ENCODE measurements at places on chromosomes 4 and X. TPM values are rescaled to one million over a fixed set of nuclear protein-coding genes. Genes with fewer than 3 reads are reported as not detected.

Gene TEX11
- not detected for total RNA-seq

- DNase-seq, result no peak
- H3K4me1 ChIP-seq, result no peaks in the 10 kb centered on the region
- H3K27me3 ChIP-seq, result no peaks in the 10 kb centered on the region
- H3K36me3 ChIP-seq, result peaks cover 2% of the 10 kb centered on the region
Measured at GRCh38 chr4:151489462-151490203, 80.7 kb downstream of the FHIP1A start.

DNA sequence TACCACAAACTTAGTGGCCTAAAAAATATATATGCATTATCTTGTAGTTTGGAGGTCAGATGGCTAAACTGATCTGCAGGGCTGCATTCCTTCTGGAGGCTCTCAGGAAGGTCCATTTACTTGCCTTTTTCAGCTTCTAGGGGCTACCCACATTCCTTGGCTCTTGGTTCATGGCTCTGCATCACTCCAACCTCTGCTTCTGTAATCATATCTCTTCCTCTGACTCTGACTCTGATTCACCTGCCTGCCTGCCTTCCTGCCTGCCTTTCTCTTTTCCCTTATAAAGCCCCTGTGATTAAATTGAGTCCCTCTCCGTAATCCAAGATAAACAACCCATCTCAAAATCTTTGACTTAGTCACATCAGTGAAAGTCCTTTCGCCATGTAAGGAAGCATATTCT is 25.0 kb upstream of the FRMPD4 start:
- DNase-seq, result no peak
- H3K36me3 ChIP-seq, result no peaks in the 10 kb centered on the region
- no peaks in the 10 kb centered on the region for H3K27me3 ChIP-seq
- H3K4me1 ChIP-seq, result no peaks in the 10 kb centered on the region
- no peak overlapping the region for H3K4me3 ChIP-seq
- no peak overlapping the region for H3K27ac ChIP-seq

DNA sequence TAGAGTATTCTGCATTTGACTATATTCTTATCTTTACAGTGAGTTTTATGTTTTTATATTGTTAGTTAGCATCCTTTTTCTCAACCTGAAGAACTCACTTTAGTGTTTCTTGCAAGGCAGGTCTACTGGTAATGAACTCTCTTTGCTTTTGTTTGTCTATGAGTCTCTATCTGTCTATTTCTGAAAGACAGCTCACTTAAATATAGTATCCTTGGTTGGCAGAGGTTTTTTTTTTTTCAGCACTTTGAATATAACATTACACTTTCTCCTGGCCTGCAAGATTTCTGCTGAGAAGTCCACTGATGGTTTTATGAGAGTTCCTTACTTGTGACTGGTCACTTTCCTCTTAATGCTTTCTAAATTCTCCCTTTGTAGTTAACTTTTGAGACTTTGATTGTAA is 32.8 kb upstream of the C4orf54 start:
- no peaks in the 10 kb centered on the region for H3K27me3 ChIP-seq
- no peaks in the 10 kb centered on the region for H3K4me1 ChIP-seq
- H3K27ac ChIP-seq, result no peak overlapping the region
- H3K36me3 ChIP-seq, result no peaks in the 10 kb centered on the region
- DNase-seq, result no peak

- H3K27ac ChIP-seq, result no peak overlapping the region
- H3K36me3 ChIP-seq, result no peaks in the 10 kb centered on the region
- no peak overlapping the region for H3K4me3 ChIP-seq
- H3K4me1 ChIP-seq, result no peaks in the 10 kb centered on the region
Measured at GRCh38 chrX:9378980-9379696, 85.7 kb upstream of the TBL1X start.

- no peaks in the 10 kb centered on the region for H3K36me3 ChIP-seq
- H3K4me1 ChIP-seq, result no peaks in the 10 kb centered on the region
- H3K27ac ChIP-seq, result no peak overlapping the region
- no peak overlapping the region for H3K4me3 ChIP-seq
- DNase-seq, result no peak
Measured at GRCh38 chr4:62449538-62449937, 1249.4 kb downstream of the ADGRL3 start.

GRCh38 chr4:94370533-94371254 is 28.1 kb upstream of the HPGDS start:
- no peaks in the 10 kb centered on the region for H3K4me1 ChIP-seq
- H3K4me3 ChIP-seq, result no peak overlapping the region
- peaks cover 34% of the 10 kb centered on the region for H3K27me3 ChIP-seq
- DNase-seq, result no peak
- no peaks in the 10 kb centered on the region for H3K36me3 ChIP-seq

- no peak for DNase-seq
- peaks cover 30% of the 10 kb centered on the region for H3K27me3 ChIP-seq
- H3K4me3 ChIP-seq, result no peak overlapping the region
- no peak overlapping the region for H3K27ac ChIP-seq
- H3K36me3 ChIP-seq, result no peaks in the 10 kb centered on the region
Measured at GRCh38 chr4:7140692-7141069, 51.7 kb upstream of the SORCS2 start.

DNA sequence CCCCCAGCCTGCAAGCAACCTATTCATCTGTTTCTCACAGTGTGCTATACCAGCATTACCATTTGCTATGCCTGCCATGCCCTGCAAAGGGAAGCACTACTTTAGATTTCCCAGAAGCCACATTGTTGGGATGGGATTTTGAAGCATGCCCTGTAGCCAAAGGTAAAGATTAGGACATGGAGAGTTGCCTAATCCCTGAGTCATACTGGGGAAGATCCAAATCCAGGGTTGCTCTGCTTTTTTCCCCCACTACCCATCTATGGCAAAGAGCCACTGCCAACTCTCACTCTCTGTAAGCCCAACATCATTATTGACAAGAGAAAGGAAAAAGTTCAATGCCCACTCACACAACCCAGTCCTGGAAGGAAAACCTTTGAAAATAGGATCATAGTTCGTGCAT is 36.7 kb upstream of the TMEM164 start:
- no peak overlapping the region for H3K4me3 ChIP-seq
- no peak overlapping the region for H3K27ac ChIP-seq
- no peaks in the 10 kb centered on the region for H3K4me1 ChIP-seq

DNA sequence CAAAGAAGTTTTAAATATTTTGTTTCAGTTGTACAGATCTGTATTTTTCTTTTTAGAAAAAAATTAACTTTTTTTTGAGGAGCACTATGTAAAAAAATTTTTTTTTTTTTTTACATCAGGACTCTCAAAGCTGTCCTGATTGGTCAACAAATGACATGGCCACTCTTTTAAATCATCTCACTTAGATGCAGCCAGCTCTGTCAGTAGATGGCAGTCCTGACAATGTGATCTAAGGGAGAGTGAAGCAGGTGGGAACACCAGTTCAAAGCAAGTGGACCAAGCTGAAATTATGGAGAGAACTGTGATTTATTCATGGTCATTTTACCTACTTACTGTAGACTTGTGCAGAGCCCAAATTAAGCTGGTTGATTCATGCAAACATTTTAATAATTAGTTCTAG is 174.7 kb upstream of the GPRIN3 start:
- H3K36me3 ChIP-seq, result no peaks in the 10 kb centered on the region
- DNase-seq, result no peak
- H3K27ac ChIP-seq, result no peak overlapping the region
- no peaks in the 10 kb centered on the region for H3K27me3 ChIP-seq
- no peaks in the 10 kb centered on the region for H3K4me1 ChIP-seq

GRCh38 chr4:165364452-165365080 is 14.2 kb upstream of the CPE start:
- no peak for DNase-seq
- H3K27me3 ChIP-seq, result peaks cover 37% of the 10 kb centered on the region

GRCh38 chrX:151754047-151754429 is 19.5 kb downstream of the CNGA2 start:
- no peak overlapping the region for H3K4me3 ChIP-seq
- H3K4me1 ChIP-seq, result no peaks in the 10 kb centered on the region
- DNase-seq, result no peak
- H3K36me3 ChIP-seq, result no peaks in the 10 kb centered on the region

Gene BRS3
- not detected for total RNA-seq

GRCh38 chr4:54945838-54946237 is 179.6 kb downstream of the KDR start:
- H3K27me3 ChIP-seq, result no peaks in the 10 kb centered on the region
- peak overlapping the region; percentile 97 for H3K27ac ChIP-seq
- no peak for DNase-seq
- H3K36me3 ChIP-seq, result no peaks in the 10 kb centered on the region
- peaks cover 24% of the 10 kb centered on the region for H3K4me1 ChIP-seq

- no peak for DNase-seq
- H3K27ac ChIP-seq, result no peak overlapping the region
- H3K4me3 ChIP-seq, result no peak overlapping the region
- no peaks in the 10 kb centered on the region for H3K27me3 ChIP-seq
- peaks cover 3% of the 10 kb centered on the region for H3K4me1 ChIP-seq
Measured at GRCh38 chr4:3322059-3322550, 29.3 kb downstream of the RGS12 start.

Gene RHOXF2B
- total RNA-seq, result not detected

DNA sequence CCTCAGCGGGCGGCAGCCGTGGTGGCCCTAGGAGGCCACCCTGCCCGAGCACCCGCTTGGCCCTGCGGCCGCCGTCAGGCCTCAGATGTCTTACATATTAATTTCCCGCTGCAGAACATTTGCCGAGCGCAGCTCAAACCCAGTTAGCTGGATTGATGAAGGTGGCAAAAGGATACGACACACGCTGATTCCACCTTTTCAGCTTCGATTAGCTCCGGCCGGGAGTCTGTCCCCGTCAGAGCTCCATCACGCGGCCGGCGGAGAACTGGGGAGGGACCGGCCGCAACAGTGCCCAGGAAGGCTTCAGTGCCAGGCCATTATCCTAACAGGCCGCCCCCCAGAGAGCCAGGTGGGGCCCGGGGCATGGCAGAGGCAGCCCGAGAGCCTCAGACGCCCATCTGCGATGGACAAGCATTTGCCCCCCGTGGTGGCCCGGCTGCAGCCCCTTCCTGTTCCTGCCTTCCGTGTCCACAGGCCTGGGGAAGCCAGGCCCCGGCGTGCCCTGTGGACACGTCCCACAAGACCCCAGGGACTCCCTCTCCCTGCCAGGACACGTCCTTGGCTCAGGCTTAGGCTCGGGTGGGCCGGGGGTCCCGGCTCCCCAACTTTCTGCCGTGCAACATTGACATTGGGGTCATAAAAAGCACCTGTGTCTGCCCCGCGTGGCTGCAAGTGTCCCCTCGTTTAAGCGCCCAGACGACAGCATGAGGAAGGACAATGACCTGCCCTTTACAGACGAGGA is 133.8 kb upstream of the NKX1-1 start:
- peaks cover 6% of the 10 kb centered on the region for H3K27me3 ChIP-seq
- H3K4me3 ChIP-seq, result no peak overlapping the region
- peaks cover 6% of the 10 kb centered on the region for H3K4me1 ChIP-seq
- no peak for DNase-seq

DNA sequence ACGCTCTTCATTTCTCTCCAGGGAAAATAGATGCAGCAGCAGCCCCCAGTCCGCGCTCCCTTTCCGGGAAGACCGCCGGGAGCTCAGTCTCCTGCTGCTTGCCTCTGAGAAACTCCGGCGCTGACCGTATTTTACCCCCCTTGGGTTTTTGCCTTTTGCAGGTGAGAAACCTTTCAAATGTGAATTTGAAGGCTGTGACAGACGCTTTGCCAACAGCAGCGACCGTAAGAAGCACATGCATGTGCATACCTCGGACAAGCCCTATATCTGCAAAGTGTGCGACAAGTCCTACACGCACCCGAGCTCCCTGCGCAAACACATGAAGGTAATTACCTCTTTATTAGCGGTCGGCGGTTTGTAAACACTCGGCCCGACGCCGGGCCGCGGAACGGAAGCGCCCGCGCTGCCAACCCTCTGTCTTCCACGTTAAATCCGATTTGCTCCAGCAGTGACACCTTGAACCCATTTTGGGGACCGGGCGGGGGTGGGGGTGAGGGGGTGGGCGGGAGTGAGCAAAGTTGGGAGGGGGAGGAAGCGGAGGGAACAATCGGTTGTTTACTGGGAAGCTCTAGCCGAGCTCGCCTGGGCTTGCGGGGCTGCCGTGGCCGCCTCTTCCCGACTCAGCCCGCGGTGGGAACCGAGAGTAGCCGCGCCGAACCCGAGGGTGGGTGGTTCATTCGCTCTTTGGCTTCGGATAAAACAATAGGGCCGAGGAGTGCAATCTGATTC is 3.0 kb downstream of the ZIC3 start:
- H3K4me3 ChIP-seq, result peak overlapping the region; percentile 47
- peaks cover 36% of the 10 kb centered on the region for H3K27me3 ChIP-seq
- peaks cover 4% of the 10 kb centered on the region for H3K4me1 ChIP-seq
- no peaks in the 10 kb centered on the region for H3K36me3 ChIP-seq
- DNase-seq, result no peak

Gene WDR17
- total RNA-seq, result 1.8 TPM

GRCh38 chr4:7103031-7103606 is 35.3 kb upstream of the GRPEL1 start:
- H3K36me3 ChIP-seq, result no peaks in the 10 kb centered on the region
- peak overlapping the region; percentile 69 for H3K27ac ChIP-seq
- peaks cover 13% of the 10 kb centered on the region for H3K4me1 ChIP-seq
- H3K4me3 ChIP-seq, result peak overlapping the region; percentile 89

- DNase-seq, result no peak
- no peak overlapping the region for H3K4me3 ChIP-seq
- peaks cover 10% of the 10 kb centered on the region for H3K4me1 ChIP-seq
- peaks cover 6% of the 10 kb centered on the region for H3K27me3 ChIP-seq
- H3K36me3 ChIP-seq, result no peaks in the 10 kb centered on the region
- no peak overlapping the region for H3K27ac ChIP-seq
Measured at GRCh38 chr4:102449751-102450352, 51.3 kb upstream of the NFKB1 start.

- H3K27ac ChIP-seq, result no peak overlapping the region
- H3K4me3 ChIP-seq, result no peak overlapping the region
- peaks cover 3% of the 10 kb centered on the region for H3K36me3 ChIP-seq
- H3K4me1 ChIP-seq, result peaks cover 11% of the 10 kb centered on the region
- DNase-seq, result no peak
- H3K27me3 ChIP-seq, result no peaks in the 10 kb centered on the region
Measured at GRCh38 chrX:45709381-45709780, 508.7 kb upstream of the DIPK2B start.

Gene SHISA3
- total RNA-seq, result not detected

GRCh38 chrX:9117851-9118250 is 83.9 kb upstream of the FAM9B start:
- no peak for DNase-seq
- H3K27me3 ChIP-seq, result no peaks in the 10 kb centered on the region
- H3K4me3 ChIP-seq, result no peak overlapping the region
- H3K36me3 ChIP-seq, result peaks cover 2% of the 10 kb centered on the region
- no peak overlapping the region for H3K27ac ChIP-seq
- H3K4me1 ChIP-seq, result peaks cover 4% of the 10 kb centered on the region

DNA sequence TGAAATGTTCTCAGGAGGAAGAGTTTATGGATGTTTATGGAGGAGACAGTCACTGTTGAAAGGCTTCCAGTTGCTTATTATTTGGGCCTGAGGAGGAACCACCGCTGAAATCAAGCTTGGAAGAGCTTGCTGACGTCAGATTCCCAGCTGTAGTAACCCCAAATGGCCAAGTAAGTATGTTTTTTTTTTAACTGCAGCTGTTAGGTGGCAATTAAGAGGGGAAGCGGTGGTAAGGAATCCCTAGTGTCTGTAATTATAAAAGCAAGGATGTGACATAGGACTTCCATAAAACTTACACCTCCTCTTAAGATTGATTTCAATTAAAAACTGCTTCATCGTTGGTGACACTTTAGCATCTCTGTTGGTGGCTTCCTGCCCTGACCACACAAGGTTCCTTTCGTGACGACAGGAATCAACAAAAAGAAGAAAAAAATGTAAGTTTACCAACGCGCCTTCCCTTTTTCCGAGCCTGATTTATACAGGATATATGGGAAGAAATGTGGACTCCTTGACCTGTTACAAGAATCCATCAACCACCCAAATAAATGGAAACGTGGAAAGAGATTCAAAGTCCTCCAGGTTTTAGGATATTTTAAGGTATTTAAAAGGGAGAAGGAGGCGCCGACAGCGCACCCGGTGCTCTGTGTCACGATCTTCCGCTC is 884 bp downstream of the RELL1 start:
- H3K27me3 ChIP-seq, result peaks cover 5% of the 10 kb centered on the region
- H3K36me3 ChIP-seq, result peaks cover 2% of the 10 kb centered on the region
- H3K27ac ChIP-seq, result peak overlapping the region; percentile 91
- H3K4me3 ChIP-seq, result peak overlapping the region; percentile 94
- H3K4me1 ChIP-seq, result peaks cover 29% of the 10 kb centered on the region
